Caki2 (cell line): ENCODE measurements at places on chromosomes 12 and 14. TPM values are rescaled to one million over a fixed set of nuclear protein-coding genes. Genes with fewer than 3 reads are reported as not detected.

Gene SMCO2
- total RNA-seq = 0.78 TPM in 1 of 2 replicates, not detected in the other

Gene TCTN2
- 24.8 and 25.7 TPM in 2 replicates for total RNA-seq

Gene HCAR3
- not detected in 2 replicates for total RNA-seq

Gene NKX2-1
- 0.29 TPM in 1 of 2 replicates, not detected in the other for total RNA-seq

Gene GNPTAB
- 13.6 and 19.5 TPM in 2 replicates for total RNA-seq
